ENCODE measurements at places on chromosomes 16 and 17. TPM values are rescaled to one million over a fixed set of nuclear protein-coding genes. Genes with fewer than 3 reads are reported as not detected.

- no peak for DNase-seq
Observed at GRCh38 chr16:49588026-49588425, 214.4 kb downstream of the C16orf78 start.

GRCh38 chr16:11022002-11022401 lies 77.6 kb downstream of the CLEC16A start:
- no peak for DNase-seq

TBC1D28 gene
- polyA plus RNA-seq: not detected

SECTM1 gene
- not detected for polyA plus RNA-seq

DNA sequence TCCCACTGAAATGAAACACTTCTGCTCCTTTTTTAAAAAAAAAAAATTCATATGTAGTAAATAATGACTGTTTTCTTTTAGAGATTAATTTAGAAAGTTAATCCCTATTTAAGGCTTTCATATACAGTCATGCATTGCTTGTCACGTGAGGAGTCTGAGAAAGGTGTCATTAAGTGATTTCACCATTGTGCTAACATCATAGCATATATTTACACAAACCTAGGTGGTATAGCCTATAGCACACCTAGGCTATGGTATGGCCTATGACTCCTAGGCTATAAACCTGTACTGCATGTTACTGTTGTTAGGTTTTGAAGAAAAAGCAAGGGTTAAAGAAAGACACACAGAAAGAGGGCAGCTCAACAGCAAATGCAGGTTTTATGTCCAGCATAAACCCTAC lies 13.7 kb downstream of the PPY start:
- DNase-seq: no peak
